ENCODE measurements at places on chromosomes 1 and 21. TPM values are rescaled to one million over a fixed set of nuclear protein-coding genes. Genes with fewer than 3 reads are reported as not detected.

KCNK1 gene
- 6.3 TPM for total RNA-seq

CHD1L gene
- 30.6 TPM for total RNA-seq

FLG2 gene
- not detected for total RNA-seq

CSMD2 gene
- total RNA-seq: 0.48 TPM

CLCNKA gene
- total RNA-seq: not detected

KLHDC7A gene
- total RNA-seq: 1.8 TPM

S1PR1 gene
- total RNA-seq: 0.48 TPM

FMO5 gene
- total RNA-seq: 0.38 TPM

TRIM62 gene
- total RNA-seq: 7.0 TPM

GCSAML gene
- total RNA-seq: 0.04 TPM

KRTAP10-7 gene
- not detected for total RNA-seq

WNT4 gene
- 0.58 TPM for total RNA-seq

LCE2C gene
- not detected for total RNA-seq

ROR1 gene
- total RNA-seq: 21.5 TPM

PPFIA4 gene
- total RNA-seq: 0.13 TPM

VWA5B1 gene
- 0.14 TPM for total RNA-seq

CCSAP gene
- 3.0 TPM for total RNA-seq

All from kidney epithelial cell (primary cell).